ENCODE measurements at places on chromosomes 16 and 17.

DNA sequence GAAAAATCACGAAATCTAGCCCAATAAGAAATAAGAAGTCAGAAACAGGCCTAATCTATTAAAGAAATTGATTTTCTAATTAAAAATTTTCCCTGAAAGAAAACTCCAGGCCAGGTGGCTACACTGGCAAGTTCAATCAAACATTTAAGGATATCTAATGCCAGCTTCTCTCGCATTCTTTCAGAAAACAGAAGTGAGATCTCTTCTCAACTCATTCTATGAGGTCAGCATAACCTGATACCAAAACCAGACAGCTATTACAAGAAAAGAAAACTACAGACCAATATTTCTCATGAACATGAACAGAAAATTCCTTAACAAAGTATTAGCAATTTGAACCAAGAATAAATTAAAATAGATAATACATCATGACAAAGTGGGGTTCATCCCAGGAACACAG is 52.4 kb downstream of the AXIN2 start:
- DNase-seq = no peak

DNA sequence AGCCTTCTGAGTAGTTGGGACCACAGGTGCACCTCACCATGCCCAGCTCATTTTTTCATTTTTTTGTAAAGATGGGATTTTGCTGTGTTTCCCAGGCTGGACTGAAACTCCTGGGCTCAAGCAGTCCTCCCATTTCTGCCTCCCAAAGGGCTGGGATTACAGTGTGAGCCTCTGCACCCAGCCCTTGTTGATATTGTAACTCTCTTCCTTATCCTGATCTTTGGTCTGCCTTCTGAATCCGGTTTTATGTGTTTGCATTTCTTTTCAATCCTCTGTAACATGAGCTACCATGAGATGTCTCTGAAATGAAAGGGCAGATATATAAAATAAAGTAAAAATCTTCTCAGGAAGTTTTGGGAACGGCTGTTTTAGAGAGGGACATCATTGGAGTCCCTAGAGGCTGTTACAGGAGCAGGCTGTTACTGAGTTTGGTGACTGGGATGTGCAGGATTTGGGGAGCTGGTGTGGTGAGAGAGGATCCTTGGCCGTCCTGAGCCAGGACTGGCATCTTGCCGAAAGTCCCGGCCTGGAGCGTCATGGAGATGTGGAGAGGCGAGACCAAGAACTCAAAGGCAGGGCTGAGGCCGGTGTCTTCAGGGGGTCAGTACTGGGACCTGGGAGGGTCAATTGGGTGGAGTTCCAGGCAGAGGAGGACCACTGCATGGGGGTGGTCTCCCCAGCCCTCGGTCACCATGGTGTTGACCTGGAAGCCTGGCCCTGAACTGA is 39.4 kb downstream of the ATP2C2 start:
- no peak for DNase-seq

GRCh38 chr17:1179818-1180742 is at the start of gene ABR:
TSS of gene ABR (minus strand) at chr17:1179981. CDS start at chr17:1179727, 254 bp downstream.
- no peak for DNase-seq

GRCh38 chr17:38511150-38512108 is 83.2 kb downstream of the ARHGAP23 start:
- DNase-seq = no peak

GRCh38 chr16:57169327-57169726 is 16.5 kb downstream of the PSME3IP1 start:
- DNase-seq = no peak

- DNase-seq = no peak
Measured at GRCh38 chr16:67653789-67654402, 6.2 kb downstream of the ACD start.

GRCh38 chr16:70575376-70575775 is 51.8 kb downstream of the SF3B3 start:
- DNase-seq = no peak

GRCh38 chr17:21253646-21254441 is 634 bp upstream of the NATD1 start:
- no peak for DNase-seq

DNA sequence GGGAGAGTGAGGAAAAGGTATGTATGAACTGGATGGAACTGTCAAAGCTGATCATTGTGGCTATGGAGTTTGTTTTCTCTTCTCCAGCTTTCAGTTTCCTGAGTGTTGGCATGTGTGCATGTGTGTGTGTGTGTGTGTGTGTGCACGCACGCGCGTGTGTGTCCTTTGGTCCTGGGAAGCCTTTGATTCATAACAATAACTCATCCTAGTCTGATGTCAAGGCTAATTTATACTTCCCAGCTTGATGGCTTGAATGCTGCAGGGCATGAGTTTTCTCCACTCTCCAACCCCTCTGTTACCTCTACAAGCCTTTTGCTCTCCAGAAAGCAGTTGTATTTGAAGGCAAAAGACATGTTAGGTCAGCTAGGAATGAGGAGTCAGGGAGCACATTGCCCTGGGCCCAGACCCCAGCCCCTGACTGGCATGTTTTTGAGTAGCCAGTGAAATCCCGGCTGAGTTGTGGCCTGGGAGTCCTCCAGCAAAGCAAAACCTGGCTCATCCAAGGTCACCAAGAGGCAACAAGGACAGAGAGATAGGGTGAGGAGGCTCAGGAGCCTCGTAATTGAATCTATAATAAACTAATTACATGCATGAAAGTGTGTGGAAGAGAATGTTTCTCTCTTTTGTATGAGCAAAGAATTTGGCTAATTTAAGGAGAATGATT is 8.9 kb upstream of the CDC42EP4 start:
- no peak for DNase-seq

GRCh38 chr16:51139568-51139967 is 11.5 kb downstream of the SALL1 start:
- DNase-seq = no peak

DNA sequence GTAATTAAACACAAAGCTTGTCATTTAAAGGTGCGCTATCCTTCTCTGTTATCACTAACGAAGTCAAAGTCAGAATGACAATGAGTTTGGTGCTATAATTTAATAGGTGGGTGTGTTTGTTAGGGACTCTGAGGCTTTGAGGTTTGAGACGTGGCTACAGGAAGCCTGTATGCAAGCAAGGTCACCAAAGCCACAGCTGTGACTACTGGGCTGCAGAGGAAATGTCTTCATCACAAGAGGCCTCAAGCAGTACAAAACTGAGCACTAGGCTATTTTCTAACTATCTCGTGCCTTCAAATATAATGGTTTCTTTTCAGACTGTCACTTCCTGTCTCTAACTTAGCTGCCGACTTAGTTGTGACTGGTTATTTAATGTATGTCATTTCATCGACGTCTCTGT is 141.2 kb downstream of the AATF start:
- no peak for DNase-seq

DNA sequence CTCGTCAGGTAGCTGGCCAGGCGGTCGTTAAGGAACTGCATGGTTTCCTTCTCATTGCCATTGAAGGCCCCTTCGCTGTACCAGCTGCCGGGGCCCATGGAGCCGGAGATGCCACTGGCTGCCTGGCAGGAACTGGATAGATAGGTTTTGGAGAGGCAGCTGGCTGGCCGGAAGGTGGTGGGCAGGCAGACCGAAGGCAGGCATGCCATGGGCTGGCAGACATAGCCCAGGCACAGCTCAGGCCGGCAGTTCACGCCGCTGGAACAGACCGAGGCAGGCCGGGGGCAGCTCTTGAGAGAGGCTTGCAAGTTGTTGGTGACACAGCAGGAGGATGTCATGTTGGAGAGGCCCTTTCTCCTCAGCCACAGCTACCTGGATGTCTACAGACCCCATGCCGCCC is at the start of gene KRT32:
Gene KRT32, minus strand, starts transcription at position 399 of the 400 bp plus-strand sequence. Its CDS starts 61 bp downstream, at position 338.
- no peak for DNase-seq

DNA sequence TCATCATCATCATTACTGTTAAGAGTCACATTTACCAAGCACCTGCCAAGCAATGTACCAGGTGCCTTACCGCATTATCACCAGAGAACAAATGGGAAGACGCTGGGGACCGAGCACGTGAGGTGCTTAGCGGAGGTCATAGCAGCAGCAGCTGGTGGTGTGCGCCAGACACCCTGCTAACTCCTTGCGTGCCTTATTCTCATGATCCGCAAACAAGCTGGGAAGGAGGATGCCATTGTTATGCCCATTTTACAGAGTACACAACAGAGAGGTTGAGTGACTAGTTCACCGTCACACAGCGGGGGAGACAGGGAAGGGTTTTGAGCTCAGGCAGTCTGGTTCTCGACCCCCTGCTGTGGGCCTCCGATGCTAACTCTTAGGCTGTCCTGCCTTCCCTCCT is 7.3 kb downstream of the ATP2A3 start:
- no peak for DNase-seq

- DNase-seq = no peak
Measured at GRCh38 chr17:80261159-80261894, 675 bp downstream of the RNF213 start.

GRCh38 chr17:82349287-82349701 is 9.8 kb upstream of the TEX19 start:
- no peak for DNase-seq

GRCh38 chr16:88303890-88304819 is 78.6 kb upstream of the ZNF469 start:
- DNase-seq = no peak

GRCh38 chr17:34146440-34147043 is 108.5 kb upstream of the CCL2 start:
- DNase-seq = no peak

DNA sequence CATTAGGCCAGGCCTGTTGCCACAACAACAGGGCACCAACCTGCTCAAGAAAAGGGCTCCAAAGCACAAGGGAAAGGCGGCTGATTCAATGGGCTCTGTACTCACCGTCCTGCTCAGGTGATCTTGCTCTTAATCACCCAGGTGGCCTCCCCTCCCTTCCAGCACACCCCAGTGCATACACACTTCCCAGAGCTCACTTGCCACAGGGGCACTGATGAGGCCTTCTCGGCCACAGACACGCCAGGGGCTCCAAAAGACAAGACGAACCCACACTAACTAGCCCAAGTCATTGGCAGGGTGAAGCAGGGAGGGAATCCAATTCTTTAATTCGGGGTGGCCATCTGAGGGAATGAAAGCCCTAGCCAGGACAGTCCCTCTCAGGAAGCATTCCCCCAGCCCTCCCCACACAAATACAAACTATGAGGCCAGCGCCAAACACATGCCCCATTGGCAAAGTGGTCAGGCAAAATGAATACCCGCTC is 1.4 kb downstream of the MYO18A start:
- no peak for DNase-seq

GRCh38 chr17:50816771-50817751 is 18.3 kb upstream of the WFIKKN2 start:
- DNase-seq = peak; percentile 31

GRCh38 chr17:3963237-3964201 is 718 bp downstream of the ATP2A3 start:
- DNase-seq = no peak

DNA sequence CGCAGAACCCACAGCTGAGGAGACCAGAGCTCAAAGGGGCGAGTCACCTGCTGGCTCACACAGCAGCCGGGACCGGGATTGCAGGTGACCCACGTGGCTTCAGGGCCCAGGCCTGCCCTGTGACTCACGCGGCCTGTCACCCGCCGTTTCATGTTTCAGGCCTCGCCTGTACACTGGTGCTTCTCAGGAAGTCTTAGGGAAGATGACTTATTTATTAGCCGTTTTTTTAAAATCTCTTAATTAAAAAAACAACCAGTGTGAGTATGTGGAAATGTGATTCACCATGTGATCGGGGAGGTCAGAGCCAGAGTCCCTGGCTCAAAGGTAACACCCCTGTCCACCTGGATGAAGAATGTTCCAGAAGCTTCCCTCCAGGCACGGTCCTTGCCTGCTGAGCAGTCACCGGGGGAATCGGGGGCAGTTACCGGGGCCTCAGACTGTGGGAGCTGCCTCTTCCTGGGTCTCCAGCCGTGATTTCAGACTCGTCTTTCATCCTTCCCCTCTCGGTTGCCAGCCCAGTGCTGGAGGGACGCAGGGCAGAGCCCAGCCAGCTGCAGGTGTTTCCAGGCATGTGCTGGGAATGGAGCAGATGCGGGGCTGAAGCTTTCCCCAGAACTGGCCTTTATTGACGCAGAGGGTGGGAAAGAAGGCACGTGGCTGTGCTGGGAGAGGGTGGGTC is 49.3 kb downstream of the CMIP start:
- peak; percentile 96 for DNase-seq

- no peak for DNase-seq
Measured at GRCh38 chr17:49762151-49762941, 1.6 kb downstream of the FAM117A start.

DNA sequence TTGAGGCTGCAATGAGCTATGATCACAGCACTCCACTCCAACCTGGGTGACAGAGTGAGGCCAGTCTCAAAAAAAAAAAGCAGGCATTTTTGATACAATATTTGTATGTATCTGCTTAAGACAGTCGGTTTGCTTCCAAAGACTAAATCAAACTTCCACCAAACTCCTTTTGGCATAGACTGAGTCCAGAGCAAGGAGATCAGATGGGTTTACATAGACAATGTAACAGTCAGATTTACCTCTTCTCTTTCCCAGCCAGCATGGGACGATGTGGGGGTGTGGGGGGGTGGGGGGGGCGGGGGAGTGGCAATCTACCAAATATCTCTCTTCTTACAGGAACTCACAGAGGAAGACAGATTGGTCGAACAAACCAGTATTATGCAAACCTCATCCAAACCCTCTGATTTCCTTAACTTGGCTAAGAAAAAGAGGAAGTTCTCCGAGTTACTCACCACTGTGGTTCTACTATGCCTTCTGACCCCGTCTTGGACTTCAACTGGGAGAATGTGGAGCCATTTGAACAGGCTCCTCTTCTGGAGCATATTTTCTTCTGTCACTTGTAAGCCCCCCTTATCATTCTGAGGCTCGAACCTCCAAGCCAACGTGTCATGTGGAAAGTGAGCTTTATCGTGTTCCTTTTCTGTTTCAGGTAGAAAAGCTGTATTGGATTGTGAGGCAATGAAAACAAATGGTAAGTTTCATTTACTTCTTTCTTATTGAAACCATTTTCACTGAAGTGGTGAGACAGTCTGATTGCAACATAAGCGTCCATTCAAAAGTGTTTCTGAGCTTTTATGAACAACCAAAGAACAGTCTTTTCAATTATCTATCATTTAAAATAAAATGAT is at the start of gene MILR1:
Gene MILR1, plus strand, starts transcription at position 451 of the 848 bp plus-strand sequence. Its CDS starts 54 bp downstream, at position 505.
- DNase-seq = peak; percentile 85

DNA sequence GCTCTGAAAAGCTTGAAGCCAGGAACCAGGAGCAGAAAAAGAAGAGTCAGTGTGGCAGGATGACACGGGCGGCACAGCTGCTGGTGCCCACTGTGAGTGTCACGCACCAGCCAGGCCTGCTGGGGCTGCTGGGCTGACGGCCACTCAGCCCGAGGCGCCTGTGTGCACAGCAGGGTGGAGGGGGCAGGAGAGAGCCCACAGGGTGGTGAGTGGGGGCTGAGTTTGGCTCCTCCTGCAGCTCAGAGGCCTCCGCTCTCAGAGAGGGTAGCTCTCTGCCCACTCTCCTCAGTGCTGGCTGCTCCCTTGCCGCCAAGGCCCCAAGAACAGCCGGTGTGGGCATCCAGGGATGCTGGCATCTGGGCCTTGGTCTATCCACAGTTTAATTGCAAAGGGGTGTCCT is 59.6 kb downstream of the GSG1L start:
- no peak for DNase-seq

GRCh38 chr17:18968345-18968744 is 16.4 kb downstream of the SLC5A10 start:
- DNase-seq = peak; percentile 43
